ENCODE measurements at places on chromosomes 4 and X.

DNA sequence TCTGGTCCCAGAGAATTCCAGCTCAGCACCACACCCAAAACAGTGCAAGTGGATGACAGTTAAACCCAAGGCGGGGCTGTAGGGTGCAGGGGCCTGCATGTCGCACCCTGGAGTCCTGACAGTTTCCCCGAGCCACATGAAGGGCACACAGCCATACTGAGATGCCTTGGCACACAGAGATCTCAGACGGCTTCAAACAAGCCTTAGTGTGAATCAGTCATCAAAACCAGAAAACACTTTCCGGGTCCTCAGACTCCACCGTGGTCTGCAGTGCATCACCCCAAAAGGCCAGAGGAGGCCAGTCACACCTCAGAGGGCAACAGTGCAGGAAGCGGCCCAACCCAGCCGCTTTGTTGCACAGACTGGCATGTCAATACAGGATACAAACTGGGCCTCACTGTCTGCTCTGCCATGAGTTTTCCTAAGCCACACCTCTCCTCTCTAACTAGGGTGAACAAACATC, 64.6 kb upstream of the ENPP6 start:
- no peak for DNase-seq

- no peak for DNase-seq
Measured at GRCh38 chr4:111630705-111631104, 514.5 kb upstream of the FAM241A start.

GRCh38 chrX:101685923-101686322, 26.3 kb upstream of the ARMCX2 start:
- no peak for DNase-seq

- DNase-seq: no peak
Measured at GRCh38 chr4:103075435-103075893, 1.1 kb downstream of the SLC9B2 start.

DNA sequence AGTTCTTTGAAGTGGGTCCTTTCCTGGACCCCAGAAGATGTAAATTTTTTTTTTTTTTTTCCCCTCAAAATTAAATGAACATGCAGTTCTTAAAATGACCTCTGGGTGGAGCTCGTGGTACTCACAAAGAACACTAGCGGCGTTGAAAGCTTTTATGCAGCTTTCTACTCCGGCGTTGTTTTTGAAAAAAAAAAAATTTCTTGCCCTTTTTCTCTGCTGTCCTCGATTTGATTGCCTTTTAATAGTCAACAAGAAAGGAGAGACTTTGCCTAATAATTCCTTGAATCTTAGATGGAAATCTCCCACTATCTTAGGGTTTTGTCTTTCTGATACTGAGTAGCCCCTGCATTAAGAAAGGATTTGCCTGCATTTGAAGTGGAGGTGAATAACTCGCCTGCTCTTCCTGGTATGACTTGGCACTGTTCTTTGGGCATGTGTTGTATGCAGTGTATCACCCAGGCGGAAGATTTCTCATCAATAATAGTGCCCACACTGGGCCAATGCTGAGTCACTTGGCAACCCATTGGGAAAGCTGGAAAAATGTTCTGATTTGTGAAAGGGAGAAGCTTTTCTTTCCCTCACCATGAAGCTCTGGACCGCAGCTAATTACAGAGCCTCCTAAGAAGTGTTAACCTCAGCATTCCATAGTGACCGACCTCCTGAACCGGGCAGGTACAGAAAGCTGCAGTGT, 104.0 kb downstream of the PHEX start:
- DNase-seq: no peak

- DNase-seq: no peak
Measured at GRCh38 chr4:80138551-80139538, 58.5 kb upstream of the PRDM8 start.

- peak; percentile 63 for DNase-seq
Measured at GRCh38 chr4:140049024-140049848, 104.7 kb downstream of the MAML3 start.

GRCh38 chrX:8484360-8484949, 19.8 kb downstream of the VCX3B start:
- DNase-seq: no peak

GRCh38 chrX:150167482-150168324, 195.4 kb upstream of the MAMLD1 start:
- DNase-seq: no peak

GRCh38 chr4:185445209-185445608, 19.4 kb upstream of the UFSP2 start:
- DNase-seq: no peak

- no peak for DNase-seq
Measured at GRCh38 chr4:169399976-169400767, 129.4 kb upstream of the SH3RF1 start.

DNA sequence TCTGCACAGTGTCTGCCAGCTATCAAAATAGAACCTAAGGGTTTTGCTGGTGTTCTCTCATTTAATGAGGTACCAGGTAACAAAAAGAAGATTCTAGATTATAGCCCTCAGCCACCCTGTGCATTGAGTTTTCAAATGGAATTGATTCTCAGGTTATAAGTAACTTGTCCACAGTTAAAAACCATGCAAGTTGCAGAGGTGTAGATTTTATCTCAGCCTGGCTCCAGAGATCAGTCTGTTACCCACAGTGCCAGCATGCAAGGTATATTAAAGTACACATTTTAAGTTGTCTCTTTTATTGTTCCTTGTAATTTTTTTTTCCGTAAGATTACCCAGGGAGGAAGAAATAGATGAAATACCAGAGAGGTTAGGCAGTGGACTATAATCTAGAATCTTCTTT, 59.7 kb downstream of the RAPGEF2 start:
- DNase-seq: no peak

GRCh38 chr4:93756101-93756500, 72.5 kb upstream of the ATOH1 start:
- no peak for DNase-seq

- DNase-seq: no peak
Measured at GRCh38 chr4:158459085-158459820, 62.4 kb upstream of the RXFP1 start.

DNA sequence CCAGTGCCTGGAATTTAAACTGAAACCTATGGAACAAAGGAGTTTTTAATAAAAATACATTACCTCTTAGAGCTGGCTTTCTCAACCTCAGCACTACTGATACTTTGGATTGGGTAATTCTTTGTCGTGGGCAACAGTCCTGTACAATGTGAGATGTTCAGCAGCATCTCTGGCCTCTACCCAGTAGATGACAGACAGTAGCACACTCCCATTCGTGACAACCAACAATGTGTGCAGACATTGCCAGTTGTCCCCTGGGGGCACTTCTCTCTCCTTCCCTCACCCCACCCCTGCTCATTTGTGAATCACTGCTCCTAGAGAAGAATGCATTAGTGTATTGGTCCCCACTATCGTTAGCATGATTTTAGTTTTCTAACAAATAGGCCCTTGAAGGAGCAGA, 16.2 kb downstream of the GPAT3 start:
- DNase-seq: no peak

GRCh38 chr4:82432596-82432995, 2.2 kb downstream of the ENOPH1 start:
- no peak for DNase-seq

Data from iPS DF 6.9 (cell line).